ENCODE measurements at places on chromosomes 13 and 19. TPM values are rescaled to one million over a fixed set of nuclear protein-coding genes. Genes with fewer than 3 reads are reported as not detected.

- H3K27me3 ChIP-seq, result no peaks in the 10 kb centered on the region
- H3K36me3 ChIP-seq, result no peaks in the 10 kb centered on the region
- peaks cover 5% of the 10 kb centered on the region for H3K4me1 ChIP-seq
- DNase-seq, result no peak
- H3K27ac ChIP-seq, result no peak overlapping the region
Observed at GRCh38 chr13:35727881-35728280, 251.4 kb upstream of the MAB21L1 start.

DNA sequence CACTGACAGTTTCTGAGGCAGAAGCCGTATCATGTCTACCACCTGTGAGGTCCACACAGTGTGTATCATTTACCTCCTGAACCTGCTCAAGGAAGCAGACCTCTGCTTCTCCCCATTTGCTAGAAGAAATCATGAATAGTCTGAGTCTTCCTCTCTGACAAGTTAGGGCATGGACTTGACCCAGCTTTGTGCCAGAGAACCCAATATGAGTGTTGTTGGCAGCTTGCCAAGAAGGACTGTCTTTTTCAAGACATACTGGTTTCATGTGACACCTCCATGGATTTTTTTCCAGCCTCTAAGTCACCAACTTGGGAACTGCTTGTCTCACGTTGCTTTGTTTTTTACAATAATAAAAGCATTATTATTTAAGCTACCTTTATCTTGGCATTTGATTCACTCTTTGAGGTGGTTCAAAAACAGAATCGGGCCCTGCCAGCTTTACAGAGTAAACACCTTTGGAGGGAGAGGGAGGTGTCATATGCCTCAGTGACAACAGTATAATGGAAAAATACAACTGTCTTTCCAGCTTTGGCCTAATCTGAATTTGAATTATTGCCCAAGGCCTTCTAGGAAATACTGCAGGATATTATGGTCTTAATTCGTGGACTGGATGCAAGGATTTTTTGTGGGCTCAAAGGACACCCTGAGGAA is 9.6 kb downstream of the ZNF211 start:
- peaks cover 37% of the 10 kb centered on the region for H3K36me3 ChIP-seq
- H3K27me3 ChIP-seq, result no peaks in the 10 kb centered on the region
- H3K27ac ChIP-seq, result no peak overlapping the region
- no peaks in the 10 kb centered on the region for H3K4me1 ChIP-seq
- DNase-seq, result no peak

- peaks cover 30% of the 10 kb centered on the region for H3K36me3 ChIP-seq
- H3K4me1 ChIP-seq, result peaks cover 69% of the 10 kb centered on the region
- peak overlapping the region; percentile 64 for H3K4me3 ChIP-seq
- peaks cover 4% of the 10 kb centered on the region for H3K27me3 ChIP-seq
- peak overlapping the region; percentile 90 for H3K27ac ChIP-seq
- no peak for DNase-seq
Observed at GRCh38 chr19:13839130-13839937, 37.6 kb upstream of the NANOS3 start.

DNA sequence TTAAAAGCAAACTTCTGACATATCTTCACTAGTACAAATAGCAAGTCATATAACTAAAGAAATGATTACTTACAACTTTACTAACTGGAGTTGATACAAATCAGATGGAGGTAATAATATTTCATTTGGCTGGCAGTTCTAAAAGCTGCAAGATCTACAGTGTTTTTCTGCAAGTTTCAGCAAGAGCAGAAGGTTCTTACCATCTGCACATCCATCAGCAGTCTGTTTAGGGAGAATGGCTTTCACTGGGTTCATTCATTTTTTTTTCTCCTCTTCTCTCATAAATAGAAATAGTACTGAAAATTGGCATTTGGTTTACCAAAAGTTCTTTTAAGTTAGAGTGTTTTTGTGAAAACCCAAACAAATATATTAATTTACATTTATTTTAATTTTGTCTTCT is 3.1 kb upstream of the SHISA2 start:
- H3K27ac ChIP-seq, result no peak overlapping the region
- H3K36me3 ChIP-seq, result no peaks in the 10 kb centered on the region
- no peak for DNase-seq
- peaks cover 18% of the 10 kb centered on the region for H3K4me1 ChIP-seq
- peaks cover 31% of the 10 kb centered on the region for H3K27me3 ChIP-seq
- H3K4me3 ChIP-seq, result no peak overlapping the region

- peaks cover 13% of the 10 kb centered on the region for H3K36me3 ChIP-seq
- H3K27me3 ChIP-seq, result no peaks in the 10 kb centered on the region
- no peaks in the 10 kb centered on the region for H3K4me1 ChIP-seq
- DNase-seq, result no peak
Observed at GRCh38 chr19:2507109-2507508, 31.2 kb downstream of the GADD45B start.

COMP gene
- 0.40 TPM for total RNA-seq

GRCh38 chr13:29568731-29569130 is 26.8 kb downstream of the SLC7A1 start:
- peaks cover 6% of the 10 kb centered on the region for H3K36me3 ChIP-seq
- no peak for DNase-seq
- H3K27ac ChIP-seq, result no peak overlapping the region
- no peaks in the 10 kb centered on the region for H3K27me3 ChIP-seq

ZNF728 gene
- 1.4 TPM for total RNA-seq

KLK14 gene
- 0.11 TPM for total RNA-seq

KIR2DL3 gene
- not detected for total RNA-seq

DNA sequence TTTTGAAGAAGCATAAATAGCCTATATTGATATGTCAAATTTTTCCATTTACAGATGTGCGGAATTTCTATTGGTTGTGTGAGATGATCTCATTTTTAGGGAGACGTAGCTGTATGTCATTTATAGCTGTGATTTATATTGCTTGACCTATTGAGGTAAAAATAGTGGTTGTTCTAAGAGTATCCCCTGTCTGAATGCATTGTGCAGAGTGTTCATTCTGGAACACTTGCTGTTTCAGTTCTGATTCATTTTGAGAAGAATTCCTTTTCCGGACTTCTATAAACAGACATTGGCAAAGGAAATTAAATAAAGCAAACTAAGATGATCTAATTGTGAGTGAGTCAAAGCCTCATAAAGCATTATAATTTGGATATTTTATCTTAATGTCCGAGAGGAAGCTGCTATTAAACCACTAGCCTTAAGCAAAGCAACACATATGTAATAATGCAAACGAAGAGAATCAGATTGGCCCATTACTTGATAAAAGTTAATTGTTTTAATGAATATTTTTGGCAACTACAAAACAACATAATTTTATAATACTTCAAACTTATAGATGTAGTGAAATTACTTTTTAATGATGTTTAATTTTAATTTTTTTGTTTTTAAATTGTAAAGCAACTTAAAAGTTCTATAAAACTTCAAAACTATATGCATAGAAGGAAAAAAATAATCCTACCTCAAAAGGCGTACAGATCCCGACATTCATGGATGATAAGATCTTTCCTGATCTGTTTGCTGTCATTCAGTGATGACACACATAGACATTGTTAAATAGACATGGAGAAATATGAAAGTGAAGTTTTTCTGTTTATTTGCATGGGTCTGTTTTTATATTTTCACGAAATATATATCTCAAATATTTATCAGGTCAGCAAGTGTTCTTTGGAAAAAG is 942.6 kb upstream of the SLC10A2 start:
- H3K4me3 ChIP-seq, result no peak overlapping the region
- H3K4me1 ChIP-seq, result no peaks in the 10 kb centered on the region
- H3K36me3 ChIP-seq, result no peaks in the 10 kb centered on the region
- no peak overlapping the region for H3K27ac ChIP-seq
- no peak for DNase-seq
- no peaks in the 10 kb centered on the region for H3K27me3 ChIP-seq

IL11 gene
- total RNA-seq, result 0.22 TPM

DNA sequence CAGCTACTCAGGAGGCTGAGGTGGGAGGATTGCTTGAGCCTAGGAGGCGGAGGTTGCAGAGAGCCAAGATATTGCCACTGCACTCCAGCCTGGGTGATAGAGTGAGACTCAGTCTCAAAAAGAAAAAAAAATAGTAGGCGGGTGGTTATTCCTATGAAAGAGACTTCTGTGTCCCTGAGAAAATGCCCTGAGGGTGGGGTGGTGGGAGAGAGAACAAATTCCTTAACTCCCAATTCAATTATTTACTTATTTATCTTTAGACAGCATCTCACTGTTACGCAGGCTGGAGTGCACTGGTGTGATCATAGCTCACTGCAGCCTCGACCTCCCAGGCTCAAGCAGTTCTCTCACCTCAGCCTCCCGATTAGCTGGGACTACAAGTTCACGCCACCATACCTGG is 10.3 kb upstream of the EEF2 start:
- no peaks in the 10 kb centered on the region for H3K4me1 ChIP-seq
- H3K27ac ChIP-seq, result no peak overlapping the region
- H3K4me3 ChIP-seq, result no peak overlapping the region
- no peaks in the 10 kb centered on the region for H3K27me3 ChIP-seq
- no peaks in the 10 kb centered on the region for H3K36me3 ChIP-seq
- no peak for DNase-seq

CYP2A7 gene
- 0.10 TPM for total RNA-seq

DNA sequence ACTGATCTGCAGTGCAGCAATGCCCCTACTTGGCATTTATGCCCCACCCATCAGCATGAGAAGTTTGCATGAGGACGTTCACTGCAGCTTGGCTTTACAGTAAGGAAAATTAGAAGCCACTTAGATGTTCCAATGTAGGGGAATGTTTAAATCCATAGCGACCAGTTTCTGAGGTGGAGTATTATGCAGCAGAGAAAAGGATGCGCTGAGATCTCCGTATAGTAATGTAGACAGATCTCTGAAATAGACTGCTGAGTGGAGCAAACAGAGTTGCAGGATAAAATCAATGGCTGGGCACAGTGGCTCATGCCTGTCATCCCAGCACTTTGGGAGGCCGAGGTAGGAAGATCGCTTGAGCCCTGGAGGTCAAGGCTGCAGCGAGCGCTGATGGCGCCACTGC is 10.1 kb downstream of the PGPEP1 start:
- no peak for DNase-seq
- H3K36me3 ChIP-seq, result peaks cover 17% of the 10 kb centered on the region
- H3K27ac ChIP-seq, result no peak overlapping the region
- no peaks in the 10 kb centered on the region for H3K27me3 ChIP-seq
- no peak overlapping the region for H3K4me3 ChIP-seq
